NCI-H2107 (cell line): ENCODE measurements at places on chromosomes 12 and 14.

DNA sequence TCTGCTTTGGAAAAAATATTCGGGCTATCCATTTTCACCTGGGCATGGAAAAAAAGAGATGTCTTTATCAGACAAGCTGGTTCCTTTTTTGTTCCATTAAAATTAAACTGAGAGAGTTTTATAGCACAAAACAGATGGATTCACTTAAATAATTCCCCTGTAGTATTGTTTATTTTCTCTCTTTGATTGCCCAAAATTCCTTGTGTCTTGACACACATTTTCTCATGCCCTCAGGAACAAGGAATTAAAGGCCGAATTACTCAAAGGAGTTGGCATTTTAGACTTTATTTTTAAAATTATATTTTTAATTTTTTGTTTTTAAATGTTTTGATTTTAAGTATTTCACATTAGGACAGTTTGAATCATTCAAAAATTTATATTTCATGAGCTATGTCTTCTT, 69.6 kb upstream of the SLCO1C1 start:
- DNase-seq, result no peak

DNA sequence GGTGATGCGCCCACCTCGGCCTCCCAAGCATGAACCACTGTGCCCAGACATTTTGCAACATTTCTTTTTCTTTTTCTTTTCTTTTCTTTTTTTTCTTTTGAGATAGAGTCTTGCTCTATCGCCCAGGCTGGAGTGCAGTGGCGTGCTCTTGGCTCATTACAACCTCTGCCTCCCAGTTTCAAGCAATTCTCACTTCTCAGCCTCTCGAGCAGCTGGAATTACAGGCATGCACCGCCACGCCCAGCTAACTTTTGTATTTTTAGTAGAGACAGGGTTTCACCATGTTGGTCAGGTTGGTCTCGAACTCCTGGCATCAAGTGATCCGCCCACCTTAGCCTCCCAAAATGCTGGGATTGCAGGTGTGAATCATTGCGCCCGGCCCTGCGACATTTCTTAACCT, 7.6 kb upstream of the CDC42BPB start:
- DNase-seq, result no peak

DNA sequence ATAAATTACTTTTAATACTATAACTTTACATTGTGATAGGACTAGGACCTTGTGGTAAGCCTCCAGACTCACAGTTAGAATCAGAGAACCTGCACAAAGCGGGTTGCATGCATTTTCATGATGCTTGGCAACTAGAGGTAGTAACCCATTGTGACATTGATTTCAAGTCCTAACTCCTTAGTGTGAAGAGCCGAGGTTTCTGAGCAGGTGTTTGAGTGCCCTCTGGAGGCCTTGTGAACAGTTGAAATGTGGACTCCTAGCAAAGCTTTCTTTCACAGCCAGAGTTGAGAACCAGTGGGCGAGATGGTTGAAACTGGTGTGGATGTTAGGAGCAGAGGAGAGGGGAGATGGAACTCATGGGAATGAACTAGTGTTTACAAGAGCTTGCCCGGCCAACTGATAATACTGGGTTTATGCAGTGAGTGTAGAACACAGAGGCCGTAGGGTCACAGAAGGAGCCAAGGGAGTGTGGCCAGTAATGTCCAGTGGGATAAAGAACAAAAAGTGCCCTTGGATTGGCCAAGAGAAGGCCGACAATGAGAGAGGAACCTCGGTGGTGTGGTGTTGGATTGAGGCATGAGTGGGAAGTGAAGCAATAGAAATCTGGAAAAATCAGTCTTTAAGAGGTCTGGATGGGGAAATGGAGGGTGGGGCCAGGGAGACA, 10.9 kb downstream of the ZNF664 start:
- DNase-seq, result peak; percentile 62

- DNase-seq, result peak; percentile 79
Measured at GRCh38 chr14:96275177-96276112, 19.4 kb downstream of the BDKRB1 start.

DNA sequence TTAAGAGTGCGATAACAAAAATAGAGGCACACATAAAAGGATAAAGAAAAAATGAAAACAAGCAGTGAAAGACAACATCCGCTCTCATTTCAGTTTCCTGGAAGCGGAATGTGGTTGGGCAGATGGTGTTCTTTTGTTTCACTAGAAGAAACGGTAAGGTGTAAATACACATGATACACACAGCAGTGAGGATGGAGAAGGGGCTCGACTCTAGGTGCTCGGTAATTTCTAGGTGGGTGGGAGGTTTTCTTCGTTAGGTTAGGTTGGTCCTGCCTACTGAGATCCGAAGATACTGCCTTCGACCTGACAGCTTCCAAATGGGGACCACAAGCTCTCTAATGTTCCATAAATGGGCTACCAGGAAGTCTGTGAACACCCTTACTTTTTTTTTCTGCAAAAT, 1082.5 kb downstream of the BCL11B start:
- no peak for DNase-seq

- DNase-seq, result no peak
Measured at GRCh38 chr14:105761842-105762241, 235.5 kb downstream of the TMEM121 start.

GRCh38 chr12:15819644-15820437, 30.7 kb upstream of the EPS8 start:
- no peak for DNase-seq

GRCh38 chr14:104865631-104866441, 768 bp downstream of the CEP170B start:
- no peak for DNase-seq

DNA sequence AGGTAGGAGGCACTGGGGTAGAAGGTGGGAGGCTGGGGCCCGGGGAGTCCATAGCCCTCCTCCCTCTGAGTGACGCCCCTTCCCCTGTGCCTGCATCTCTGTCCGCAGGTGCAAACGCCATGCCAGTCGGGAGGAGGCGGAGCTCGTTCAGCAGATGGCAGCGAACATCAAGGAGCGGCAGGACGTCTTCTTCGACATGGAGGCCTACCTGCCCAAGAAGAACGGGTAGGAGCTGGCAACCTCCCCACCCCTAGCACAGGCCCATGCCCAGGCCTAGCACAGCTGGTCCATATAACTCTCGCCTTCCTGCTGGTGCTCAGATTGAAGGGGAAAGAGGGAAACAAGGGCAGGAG, 35.6 kb downstream of the TMEM120B start:
- DNase-seq, result no peak

DNA sequence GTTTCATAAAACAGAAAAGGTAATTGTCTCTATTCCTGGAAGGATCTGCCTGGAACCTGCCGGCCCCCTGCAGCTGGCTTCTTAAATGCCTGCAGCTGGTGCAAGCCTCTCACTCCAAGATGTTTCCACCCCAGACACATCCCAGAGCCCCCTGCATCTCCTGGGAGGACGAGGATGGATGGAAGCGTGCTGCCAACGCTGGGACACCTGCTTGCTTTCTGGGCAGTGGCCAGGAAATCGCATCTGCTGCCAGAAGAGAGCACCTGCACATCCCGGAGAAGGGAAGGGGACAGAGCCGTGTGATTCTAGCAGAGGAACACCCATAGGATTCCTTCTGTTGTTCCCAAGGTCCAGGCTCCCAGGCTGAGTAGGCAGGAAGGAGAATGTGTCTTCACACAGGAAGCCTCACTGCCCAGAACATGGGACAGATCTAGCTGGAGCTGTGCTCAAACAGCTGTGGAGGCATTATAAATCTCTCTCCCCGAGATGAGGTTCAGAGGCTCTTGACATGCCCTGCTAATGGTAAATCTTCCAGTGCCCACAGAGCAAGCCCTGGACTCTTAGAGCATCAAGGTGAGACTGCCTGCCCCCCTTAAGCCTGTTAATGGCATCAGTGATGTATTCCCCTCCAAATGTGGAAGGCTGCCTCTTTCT, 138.8 kb upstream of the MAP1LC3B2 start:
- peak; percentile 52 for DNase-seq

DNA sequence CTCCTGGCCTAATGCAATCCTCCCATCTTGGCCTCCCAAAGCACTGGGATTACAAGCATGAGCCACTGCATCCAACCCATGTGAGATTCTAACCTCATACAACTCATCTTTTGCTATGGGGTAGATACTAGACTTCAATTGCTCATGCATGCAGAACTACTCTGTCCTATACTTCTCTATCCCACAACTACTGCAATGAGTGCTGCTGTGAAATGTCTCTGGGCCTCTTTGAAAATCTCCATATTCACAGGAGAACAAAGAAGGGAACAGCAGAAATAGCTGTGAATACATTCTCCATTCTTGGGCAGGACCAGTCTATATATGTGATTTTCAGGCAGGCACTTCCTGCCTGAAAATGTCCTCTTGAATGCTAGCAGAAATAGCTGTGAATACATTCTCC, 220.7 kb upstream of the GRIP1 start:
- DNase-seq, result no peak

DNA sequence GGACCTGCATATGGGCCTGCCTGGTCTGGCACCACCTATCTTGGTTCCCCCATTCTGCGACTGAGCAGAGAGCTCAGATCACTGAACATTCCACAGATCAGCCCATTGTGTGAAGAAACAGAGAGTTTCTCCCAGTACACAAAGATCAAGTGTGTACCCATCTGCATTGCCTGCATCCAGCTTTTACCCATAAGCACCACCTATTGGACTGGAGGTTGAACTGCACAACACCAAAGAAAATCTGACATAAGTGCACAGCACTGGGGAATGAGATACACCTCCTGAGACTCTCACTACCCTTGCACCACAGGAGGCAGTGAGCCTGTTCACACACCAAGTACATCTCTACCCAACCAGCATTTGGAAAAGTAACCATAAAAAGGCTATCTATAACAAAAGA, 362.6 kb upstream of the CLEC14A start:
- no peak for DNase-seq

DNA sequence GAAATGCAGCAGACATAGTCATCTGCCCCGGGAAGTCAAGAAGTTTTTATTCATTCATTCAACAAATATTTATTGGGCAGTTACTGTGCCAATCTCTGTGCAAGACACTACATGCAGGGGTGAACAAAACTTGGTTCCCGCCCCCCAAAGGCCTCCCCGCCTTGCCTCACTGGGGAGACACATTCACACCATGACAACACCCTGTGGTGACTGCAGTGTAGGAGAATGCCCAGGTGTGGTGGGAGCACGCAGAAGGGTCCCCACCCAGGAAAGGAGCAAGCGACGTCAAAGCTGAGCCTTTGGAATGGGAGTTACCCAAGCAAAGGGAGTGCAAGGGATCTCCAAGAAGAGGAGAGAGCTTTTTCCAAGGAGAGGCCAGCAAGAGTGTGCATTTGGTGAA, 1.6 kb upstream of the AQP6 start:
- no peak for DNase-seq

GRCh38 chr12:76552343-76552938, 7.1 kb downstream of the OSBPL8 start:
- no peak for DNase-seq

GRCh38 chr12:21696625-21697024, 39.0 kb upstream of the LDHB start:
- no peak for DNase-seq

DNA sequence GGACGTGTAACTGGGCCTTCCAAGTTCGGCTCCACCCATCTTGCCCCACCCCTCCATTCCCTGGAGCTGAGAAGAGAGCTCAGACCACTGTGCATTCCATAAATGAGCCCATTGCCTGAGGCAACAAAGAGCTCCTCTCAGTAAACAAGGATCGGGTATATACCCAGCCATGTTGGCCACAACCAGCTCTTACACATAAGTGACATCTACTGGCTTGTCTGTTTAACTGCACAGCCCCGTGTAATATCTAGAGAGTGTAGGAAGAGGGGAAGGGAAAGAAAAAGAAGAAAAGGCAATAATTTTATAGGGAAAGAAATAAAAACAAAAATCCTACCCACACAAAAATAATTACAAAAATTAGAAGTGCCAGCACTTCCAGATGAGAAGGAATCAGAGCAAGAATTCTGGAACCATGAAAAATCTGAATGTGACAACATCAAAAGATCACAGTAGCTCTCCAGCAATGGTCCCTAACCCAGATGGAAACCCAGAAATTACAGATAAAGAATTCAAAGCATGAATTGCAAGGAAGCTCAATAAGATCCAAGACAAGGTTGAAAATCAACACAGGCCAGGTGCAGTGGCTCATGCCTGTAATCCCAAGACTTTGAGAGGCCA, 308.1 kb downstream of the RPAP3 start:
- no peak for DNase-seq

DNA sequence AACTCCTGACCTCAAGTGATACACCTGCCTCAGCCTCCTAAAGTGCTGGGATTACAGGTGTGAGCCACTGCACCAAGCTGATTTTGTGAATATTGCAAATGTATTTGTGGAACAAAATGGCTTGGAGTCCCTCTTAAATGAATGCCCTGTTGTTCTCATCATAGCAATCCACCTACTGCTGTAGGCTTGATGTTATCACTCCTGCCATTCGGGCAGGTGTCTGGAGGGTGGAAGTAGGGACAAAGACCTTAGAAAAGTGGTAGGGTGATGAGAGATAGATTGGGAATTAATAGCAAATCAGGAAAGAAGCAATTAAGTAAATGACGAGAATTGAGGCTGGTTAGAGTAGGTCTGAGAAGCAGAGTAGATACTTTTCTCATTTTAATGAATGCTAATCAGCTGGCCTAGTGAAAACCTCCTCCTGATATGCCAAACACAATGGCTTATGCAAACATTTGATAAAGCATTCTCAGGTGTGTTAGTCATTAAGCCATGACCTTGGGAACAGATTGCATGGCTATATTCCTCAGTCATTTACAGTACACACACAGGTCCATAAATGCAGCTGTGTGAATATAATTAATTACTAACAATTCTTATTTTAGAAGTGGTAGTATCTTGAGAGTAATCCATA, 60.5 kb upstream of the USP44 start:
- no peak for DNase-seq

GRCh38 chr14:64337888-64338615, 43.9 kb upstream of the ESR2 start:
- peak; percentile 75 for DNase-seq

DNA sequence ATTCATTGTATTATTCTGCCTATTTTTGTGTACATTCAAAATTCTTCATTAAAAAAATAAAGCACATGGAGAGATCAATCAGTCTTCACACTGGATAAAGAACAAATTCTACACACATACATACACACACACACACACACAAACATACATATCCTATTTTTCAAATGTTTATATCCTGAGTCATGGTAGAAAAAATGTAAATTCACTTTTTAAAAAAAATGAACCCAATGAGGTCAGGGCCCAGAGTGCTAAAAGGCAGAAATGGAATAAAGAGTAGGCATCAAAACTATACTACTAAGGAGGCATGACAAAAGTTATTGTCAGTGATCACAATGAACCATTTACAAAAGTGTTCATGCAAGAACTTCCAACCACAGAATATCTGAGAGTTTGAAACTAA, 17.3 kb downstream of the GALC start:
- DNase-seq, result no peak

DNA sequence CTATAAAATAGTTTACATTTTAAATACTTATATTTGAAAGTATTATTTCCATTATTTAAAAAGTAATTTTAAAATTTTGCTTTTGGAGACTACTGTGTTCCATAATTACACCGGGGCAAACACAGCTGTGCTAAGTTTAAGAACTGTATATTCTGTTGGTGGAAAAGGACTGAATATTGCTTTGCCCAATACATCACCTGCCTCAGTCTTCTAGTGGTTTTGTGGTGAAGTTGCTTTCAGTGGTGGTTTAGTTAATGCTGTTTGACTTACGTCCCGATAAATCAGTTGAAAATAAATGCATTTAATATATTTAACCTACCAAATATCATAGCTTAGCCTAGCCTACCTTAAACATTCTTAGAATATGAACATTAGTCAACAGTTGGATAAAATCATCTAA, 23.4 kb downstream of the FBXO34 start:
- no peak for DNase-seq

- no peak for DNase-seq
Measured at GRCh38 chr12:65603438-65604351, 220.6 kb upstream of the HMGA2 start.

GRCh38 chr12:126889501-126889900, 1377.5 kb upstream of the TMEM132C start:
- DNase-seq, result no peak
